CD4-positive, alpha-beta T cell treated with Interleukin-6 at 100 ng/mL for 8 hours (primary cell): ENCODE measurements at places on chromosomes 7 and 10.

DNA sequence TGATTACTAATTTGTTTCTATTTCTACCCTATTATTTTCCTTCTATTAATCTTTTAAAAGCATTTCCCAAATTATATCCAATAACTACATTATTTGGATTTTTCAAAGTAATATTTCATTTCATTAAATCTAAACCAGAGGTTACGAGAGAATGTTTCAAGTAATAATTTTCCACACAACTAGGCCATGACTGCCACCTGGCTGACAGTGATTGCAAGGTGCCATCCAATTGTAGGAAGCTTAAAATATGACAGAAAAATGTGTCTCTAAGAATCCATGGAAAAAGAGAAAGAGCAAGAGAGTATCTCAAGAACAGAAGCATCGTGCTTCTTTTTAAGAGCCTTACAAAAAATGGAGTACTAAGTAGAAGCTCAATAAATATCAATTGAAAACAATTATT lies 48.7 kb downstream of the TPK1 start:
- no peak for DNase-seq

DNA sequence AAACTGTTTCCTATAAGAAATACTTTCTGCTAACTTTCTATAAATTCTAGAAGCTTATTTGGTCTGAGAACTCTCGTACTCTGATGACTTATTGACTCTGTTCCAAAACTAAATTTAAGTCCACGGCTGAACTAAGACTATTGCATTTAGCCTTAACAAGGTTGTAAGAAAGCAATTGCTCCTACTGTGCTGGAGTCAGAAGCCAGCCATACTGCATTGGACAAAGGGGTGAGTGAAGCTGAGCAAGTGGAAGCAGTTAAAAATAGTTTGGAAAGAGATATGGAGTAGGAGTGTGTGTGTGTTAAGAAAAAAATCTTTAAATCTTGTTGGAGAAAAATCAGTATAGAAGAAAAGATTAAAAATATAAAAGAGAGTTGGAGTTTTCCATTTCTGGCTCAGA lies 1360.1 kb upstream of the CELF2 start:
- no peak for DNase-seq

- DNase-seq: no peak
Measured at GRCh38 chr7:137987563-137987962, 14.3 kb downstream of the CREB3L2 start.

- DNase-seq: no peak
Measured at GRCh38 chr7:33634606-33635005, 270.7 kb upstream of the BMPER start.

GRCh38 chr10:72072046-72072445 lies 16.3 kb downstream of the SPOCK2 start:
- DNase-seq: no peak

DNA sequence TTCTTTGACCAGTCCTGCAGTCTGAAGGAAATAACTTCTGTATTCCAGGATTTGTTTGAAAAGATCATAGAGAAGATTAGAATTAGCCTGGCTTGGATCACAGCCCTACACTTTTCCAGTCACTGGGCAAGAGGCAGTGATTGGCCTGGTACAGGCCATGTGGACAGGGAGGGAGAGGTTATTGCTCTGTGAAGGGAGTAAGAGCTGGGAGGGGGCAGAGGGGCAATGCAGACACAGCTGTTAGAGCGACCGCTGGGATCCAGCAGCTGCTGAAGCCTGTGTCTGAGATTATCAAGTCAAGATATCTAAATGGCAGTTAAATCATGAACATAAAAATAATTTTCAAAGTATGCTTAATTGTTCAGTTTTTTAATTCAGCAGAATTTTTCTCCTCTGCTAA lies 257.3 kb downstream of the SDK1 start:
- no peak for DNase-seq

DNA sequence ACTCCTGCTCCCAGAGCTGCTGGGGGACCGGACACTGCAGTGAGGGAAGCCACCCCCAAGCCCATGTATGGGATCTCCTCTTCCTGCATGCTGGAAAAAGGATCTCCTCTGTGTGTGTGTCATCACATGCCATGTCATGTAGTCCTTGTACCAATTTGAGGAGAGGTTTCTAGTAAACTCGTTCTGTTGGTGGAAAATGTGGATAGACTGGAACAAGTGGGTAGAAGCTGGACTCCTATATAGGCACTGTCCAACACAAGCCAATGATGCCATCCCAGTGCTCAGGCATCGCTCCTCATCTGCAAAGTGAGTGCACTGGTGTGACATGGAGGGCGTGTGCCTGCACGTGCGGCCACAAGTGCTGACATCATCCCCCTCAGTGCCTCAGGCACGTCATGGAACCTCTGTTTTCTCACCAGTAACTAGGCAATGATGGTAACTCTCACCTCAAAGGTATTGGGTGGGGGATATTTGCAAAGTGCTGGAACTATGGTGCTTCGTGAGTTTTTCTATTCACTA lies 19.3 kb downstream of the MYO1G start:
- DNase-seq: no peak

DNA sequence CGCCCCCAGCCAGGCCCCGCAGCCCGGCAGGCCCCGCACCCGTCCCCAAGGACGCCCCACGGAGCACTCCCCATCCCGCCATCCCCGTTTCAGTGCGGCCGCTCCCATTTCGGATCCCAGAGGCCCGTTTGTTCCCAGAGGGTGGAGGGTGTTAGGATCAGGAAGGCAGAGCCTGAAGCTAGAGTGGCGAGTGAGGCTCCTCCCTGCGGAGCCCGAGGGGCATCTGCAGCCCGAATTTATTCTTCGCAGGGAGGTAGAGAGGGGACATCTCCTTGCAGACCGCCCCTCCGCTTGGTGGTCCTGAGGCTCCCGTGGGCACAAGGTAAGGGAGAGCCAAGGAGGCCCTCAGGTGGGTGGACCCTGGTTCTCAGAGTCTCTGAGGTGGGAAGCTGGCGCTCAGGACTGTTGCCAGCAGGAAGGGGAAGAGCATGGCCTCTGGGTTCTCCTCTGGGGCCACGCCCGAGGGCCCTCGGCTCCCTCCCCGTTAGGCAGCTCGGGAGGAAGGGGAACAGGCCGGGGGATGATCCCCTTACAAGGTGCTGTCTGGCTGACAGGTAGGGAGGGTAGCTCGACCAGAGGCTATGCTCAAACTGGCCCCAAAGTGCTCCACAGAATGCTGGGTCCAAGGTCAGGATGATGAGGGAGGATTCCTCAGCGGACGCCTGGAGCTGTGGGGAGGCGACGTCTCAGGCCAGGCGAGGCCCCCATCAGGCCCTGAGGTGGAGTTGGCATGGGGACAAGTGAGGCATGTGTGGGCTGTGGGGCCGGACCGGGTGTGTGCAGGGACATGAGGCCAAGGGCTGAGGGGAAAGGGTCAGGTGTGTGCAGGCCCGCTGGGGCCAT lies 17.4 kb downstream of the POLL start:
- DNase-seq: no peak

GRCh38 chr10:3805201-3805790 lies 20.3 kb upstream of the KLF6 start:
- peak; percentile 88 for DNase-seq

GRCh38 chr7:11950942-11951341 lies 118.9 kb upstream of the THSD7A start:
- DNase-seq: no peak

GRCh38 chr7:42035210-42035609 lies 201.8 kb downstream of the GLI3 start:
- no peak for DNase-seq

DNA sequence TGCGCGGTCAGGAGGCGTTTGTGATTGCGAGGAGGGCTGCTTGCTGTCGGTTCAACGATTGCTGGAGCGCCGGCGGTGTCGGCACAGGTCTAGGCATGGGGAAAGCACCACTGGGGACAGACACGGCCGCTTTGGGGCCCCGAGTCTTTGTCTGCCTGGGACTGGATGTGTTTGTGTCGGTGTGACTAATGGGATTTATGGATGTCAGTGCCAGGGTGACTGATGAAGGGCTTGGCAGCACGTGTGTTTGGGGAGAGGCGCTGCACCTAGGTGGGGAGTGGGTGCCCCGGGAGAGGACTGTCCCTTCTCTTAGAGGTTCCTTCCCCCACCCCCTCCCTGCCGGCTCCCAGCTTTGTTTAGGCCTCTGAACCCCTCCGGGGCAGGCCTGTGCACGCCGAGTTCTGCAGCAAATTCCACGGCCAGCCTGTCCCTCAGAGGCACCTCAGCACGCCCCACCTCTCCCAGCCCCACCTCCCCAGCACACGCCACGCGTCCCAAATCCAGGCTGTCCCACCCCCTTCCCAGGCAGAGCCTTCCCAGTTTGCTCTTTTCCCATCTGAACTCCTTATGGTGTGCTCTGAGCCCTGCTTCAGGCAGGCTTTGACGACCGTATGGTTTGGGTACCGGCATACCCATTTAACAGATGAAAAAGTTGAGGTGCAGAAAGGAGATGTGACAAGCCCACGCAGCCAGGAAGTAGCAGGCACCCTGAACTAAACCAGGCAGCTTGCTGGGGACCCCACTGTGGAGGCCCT lies 6.4 kb upstream of the TNRC18 start:
- DNase-seq: no peak

DNA sequence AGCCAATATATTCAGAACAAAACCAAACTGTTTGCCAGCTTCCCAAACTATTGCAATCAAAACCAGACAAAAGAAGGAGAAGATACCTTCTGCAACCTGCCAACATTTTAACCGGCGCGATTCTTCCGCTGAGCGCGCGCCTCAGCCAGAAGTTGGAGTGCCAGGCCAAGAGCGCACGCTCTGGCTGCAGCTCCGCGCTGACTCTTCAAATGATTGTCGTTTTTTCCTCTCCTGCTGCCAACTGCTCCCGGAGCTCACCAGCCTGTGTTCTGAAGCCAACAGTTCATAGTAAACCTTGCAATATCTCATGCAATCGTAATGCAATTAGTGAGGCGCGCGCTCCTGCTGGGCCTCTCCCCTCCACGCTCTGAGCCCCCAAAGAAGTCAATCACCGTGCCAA lies 259.7 kb upstream of the MGMT start:
- no peak for DNase-seq

DNA sequence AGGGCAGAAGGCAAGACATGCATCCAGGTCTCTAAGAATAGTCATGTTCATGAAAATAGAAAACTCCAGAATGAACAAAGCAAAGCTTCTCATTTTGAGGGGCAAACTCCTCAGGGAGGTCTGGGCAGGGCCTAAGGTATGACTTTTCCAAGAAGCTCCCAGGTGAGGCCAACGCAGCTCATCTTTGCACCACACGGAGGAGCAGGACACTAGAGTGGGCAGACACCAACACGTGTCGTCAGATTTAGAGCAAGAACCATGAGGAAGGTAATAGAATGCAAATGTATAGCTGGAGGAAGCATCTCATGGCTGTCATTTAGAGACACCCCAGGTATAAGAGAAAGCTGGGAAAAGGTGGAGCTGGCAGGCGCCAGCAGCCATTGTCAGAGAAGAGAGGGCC lies 95.7 kb downstream of the WDFY4 start:
- no peak for DNase-seq

DNA sequence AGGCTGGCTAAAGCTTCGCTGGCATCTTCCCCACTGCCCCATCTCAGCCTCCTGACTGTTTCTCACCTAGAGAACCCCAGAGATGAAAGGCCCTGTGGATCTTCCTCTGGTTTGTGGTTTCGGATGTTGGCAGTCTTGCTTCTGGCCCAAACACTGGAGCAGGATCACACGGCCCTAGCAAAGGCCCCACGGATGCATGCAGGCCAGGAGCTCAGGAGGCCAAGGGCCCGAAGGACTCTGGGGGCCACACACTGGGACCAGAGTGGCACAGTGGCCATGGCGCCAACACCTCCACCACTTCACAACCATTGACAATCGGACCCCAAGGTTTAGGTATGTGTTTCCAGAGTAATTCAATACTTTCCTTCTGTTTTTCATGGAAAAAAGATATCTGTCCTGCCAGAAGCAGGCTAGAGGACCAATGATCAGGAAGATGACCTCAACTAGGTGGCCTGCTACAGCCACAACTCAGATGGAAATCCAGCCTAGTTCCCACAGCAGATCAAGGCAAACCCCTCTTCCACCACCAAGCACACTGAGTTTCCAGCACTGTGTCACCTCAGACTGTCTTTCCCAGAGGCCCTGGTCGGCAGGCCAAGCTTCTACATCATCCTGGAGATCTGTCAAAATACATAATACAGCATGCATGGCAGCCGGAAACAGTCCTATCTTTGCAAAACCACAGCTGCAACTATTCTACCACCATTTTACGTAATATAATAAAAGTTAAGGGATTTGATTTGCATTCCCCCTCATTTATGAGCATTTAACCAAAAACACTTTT lies 53.0 kb downstream of the CTBP2 start:
- no peak for DNase-seq

GRCh38 chr7:3520206-3520605 lies 219.2 kb downstream of the SDK1 start:
- DNase-seq: no peak
